ENCODE measurements at places on chromosomes 12 and 14.

DNA sequence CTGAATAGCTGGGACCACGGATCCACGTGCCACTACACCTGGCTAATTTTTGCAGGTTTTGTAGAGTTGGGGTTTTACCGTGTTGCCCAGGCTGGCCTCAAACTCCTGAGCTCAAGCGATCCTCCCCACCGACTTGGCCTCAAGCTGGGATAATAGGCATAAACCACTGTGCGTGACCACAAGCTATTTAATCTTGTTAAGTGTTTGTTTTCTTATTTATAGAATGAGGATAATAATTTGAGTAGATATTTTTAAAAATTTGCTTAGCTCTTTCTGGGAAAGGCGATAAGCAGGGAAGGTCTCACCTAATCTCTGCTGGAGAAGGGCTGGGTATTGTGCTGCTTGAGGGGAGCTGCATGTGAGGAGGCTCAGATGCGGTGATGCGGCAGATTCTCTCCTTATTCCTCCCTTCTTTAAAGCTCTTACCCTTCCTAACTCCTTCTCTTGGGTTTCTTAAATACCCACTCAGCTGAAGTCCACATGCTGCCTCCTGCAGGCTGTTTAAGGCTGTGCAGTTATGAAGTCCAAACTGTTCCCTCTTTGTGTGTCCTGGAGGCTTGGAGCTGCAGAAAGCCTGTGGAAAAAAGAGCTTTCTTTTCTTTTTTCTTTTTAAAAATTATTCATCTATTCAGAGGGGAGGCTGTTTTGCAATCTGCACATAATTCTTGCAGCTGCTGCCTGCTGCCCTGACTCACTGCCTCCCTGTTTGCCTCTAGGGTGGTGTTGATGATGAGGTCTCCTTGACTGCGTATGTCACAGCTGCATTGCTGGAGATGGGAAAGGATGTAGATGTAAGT lies 37.9 kb downstream of the A2ML1 start:
- DNase-seq, result peak; percentile 10

DNA sequence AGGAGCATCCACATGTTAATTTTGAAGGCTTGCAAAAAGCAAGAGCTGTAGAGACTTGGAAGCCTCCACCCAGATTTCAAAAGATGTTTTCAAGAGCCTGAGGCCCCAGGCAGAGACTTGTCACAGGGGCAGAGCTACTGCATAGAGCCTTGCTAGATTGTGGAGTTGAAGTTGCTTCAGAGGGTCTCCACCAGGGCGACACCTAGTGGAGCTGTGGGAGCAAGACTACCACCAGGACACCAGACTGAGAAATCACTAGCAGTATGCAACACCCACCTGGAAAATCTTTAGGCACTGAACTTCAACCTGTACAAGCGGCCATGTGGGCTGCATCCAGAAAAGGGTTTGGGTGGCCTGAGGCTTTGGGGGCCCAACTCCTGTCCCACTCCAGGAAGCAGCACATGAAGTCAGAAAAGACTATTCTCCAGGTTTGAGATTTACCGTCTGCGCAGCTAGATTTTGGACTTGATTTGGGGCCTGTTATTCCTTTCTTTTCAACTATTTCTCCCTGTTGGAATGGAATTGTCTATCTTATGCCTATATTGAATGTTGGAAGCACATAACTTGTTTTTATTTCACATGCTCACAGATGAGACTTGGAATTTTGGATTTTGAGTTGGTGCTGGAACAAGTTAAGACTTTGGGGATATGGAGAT lies 508.6 kb downstream of the FLRT2 start:
- no peak for DNase-seq

GRCh38 chr12:129152351-129153104 lies 299.2 kb downstream of the GLT1D1 start:
- DNase-seq, result no peak

DNA sequence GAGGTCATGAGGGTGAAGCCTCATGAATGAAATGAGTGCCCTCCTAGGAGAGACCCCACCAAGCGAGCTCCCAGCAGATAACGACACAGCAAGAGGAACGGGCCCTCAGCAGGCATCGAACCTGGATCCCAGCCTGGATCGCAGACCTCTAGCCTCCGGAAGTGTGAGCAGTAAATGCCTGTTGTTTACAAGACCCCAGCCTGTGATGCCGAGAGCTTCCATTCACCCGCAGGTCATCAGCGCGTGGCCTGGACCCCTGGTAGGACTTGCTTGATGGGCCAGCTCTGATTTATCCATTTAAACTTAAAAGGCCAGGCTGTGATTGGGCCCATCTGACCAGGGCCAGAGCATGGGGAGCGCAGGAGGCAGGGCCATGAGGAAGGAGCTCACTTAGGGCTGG lies 7.0 kb downstream of the TMEM179 start:
- no peak for DNase-seq

- DNase-seq, result no peak
Observed at GRCh38 chr14:68694516-68695235, 98.2 kb downstream of the ZFP36L1 start.

DNA sequence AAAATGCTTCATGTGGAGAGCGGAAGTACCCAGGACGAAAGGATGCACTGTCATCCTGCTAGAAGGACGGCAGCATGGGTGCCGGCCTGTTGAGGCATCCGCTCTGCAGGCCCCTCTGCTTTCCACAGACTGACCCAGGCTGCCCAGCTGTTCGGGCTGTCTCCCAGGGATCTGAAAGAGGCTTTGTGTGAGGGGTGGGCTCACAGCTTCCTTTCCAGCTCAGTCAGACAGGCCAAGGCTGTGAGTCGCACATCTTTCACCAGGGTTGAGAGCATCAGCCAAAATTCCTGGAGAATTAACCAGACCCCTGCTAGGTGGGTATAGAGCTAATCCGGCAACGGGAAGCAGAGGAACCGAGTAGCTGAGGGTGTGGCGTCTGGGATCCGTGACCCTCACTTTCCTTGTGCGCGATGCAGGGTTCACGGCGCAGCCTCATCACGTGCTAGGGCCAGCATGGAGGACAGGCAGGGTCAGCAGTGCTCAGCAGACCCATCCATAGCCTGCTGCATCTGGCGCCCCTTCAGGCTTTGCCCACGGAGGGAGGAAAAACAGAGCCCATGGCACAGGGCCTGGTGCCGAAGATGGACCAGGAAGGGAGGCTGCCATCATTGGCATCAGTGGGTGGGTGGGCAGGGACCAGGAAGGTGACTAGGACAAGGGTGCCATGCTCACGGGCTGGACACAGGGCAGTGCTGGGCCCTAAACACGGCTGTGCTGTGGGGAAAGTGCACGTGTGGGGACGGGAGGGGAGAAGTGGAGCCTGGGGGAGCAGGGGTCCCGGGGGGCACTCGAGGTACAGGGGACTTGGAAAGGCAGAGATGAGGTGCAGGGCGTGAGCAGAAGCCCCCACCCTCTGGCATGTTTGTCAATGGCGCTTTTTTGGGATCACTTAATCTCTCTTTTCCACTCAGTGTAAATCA lies 9.2 kb upstream of the SIVA1 start:
- DNase-seq, result no peak

DNA sequence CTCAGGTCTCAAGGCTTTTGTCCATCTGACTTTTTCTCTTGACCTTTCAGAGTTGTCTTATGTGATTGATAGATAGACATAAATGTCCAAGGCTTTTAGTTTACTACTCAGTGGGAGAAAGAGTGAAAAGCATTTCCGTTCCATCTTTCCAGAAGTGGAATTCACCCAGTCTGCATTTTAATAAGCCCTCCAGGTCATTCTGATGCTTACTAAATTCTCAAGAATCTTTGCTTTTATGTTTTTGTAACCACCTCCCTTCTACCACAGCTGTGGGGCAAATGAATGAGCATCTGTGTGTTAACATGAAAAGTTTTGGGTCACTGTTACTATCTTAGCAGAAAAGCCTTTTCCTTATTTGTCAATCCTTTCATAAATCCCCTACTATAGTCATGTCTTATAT lies 251.4 kb downstream of the LRIG3 start:
- no peak for DNase-seq

DNA sequence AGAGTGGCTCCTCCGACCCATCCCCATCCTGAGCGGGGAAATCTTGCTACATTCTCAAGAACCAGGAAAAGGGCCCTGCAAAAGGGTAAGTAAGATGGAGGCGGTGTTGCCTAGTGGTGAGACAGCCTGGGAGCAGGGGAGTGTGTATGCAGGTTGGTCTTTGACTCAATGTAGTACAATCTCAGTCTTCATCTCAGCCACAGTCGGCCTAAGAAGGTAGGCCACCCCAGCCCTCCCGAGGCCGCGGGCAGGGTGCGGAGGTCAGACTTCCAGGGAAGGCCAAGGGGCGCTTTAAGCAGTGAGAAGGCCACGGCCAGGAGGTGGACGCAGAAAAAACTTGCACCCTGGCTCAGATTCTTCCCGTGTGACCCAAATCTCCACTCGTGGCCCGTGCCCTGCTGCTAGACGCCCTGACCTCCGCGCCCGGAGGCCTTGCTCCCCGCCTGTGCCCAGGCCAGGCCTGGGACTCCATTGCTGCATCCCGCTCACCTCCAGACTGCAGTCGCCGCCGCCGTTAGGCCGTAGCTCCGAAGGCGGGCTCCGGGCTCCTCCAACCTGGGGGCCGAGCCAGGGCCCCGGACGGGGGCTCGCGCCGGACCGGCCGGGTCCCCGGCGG lies 435 bp downstream of the FOXM1 start:
- peak; percentile 12 for DNase-seq

DNA sequence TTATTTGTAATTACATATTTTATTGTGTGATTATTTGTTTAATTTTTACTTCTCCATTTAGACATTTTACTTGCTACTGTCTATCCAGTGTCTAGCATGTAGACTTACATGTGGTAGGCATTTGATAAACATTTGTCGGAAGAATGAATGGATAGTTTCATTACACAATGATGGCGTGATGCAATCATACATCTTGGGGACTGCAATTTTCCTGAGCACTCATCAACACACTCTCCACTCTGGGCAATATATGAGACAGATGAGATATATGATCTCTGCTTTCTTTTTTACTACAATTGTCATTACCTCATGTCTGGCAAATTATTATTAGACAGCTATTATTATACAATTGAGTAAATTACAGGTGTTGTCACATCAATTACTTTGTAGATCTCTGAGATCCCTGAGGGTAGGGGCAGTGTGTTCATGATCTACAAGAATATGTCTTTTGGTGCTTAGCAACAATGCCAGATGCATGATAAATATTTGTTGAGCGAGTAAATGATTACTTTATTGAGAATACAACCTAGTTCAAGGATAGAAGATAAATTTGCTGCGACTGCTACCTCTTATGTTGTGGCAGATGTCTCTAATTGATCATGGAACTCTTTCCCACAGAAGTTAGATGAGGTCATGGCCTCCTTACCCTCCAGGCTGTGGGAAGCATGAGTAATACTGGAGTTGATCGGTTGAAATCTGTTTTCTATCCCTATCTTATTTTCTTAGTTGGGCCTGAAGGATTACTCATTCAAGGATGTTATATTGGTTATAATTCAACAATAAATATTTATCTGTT lies 416.0 kb downstream of the LRIG3 start:
- no peak for DNase-seq

GRCh38 chr14:90903101-90903500 lies 86.9 kb upstream of the TTC7B start:
- peak; percentile 50 for DNase-seq

DNA sequence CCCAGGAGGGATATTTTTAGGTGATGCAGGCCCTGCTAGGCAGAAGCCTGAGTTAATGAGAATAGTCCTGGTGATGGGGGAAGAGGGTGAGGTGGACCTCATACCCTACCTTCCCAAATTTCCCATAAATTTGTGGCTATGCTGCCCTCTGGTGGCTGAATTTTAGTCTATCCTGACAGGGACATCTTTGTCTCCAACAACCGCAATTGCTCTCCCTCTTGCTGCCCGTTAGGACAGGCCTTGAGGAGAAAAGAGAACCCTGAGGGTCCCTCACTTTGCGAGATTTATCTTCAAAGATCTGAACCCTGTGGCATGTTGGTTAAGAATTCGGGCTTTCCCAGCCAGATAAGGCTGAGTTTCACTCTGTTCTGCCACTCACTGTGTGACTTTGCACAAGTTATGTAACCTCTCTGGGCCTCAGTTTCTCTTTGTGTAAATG lies 9.8 kb upstream of the ZNF385A start:
- DNase-seq, result no peak

DNA sequence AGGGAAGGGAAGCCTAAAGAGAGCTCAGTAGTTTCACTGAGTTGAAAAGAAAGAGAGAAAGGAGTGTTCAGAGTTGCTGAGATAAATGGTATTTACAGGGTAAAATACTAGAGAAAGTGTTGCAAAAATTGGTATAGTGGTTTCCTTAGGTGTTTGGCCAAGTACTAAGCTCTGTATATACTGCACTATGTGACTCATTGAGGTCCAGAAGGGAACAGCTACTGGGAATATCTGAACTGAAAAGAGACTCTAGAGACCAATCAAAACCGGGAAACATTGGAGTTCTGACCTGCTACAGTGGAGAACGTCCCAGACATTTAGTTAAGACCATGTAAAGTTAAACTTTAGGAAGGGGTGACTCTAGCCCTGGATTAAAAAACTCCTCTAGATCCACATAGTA lies 42.7 kb upstream of the ALX1 start:
- no peak for DNase-seq

- DNase-seq, result no peak
Observed at GRCh38 chr14:90381011-90381786, 15.6 kb upstream of the CALM1 start.

DNA sequence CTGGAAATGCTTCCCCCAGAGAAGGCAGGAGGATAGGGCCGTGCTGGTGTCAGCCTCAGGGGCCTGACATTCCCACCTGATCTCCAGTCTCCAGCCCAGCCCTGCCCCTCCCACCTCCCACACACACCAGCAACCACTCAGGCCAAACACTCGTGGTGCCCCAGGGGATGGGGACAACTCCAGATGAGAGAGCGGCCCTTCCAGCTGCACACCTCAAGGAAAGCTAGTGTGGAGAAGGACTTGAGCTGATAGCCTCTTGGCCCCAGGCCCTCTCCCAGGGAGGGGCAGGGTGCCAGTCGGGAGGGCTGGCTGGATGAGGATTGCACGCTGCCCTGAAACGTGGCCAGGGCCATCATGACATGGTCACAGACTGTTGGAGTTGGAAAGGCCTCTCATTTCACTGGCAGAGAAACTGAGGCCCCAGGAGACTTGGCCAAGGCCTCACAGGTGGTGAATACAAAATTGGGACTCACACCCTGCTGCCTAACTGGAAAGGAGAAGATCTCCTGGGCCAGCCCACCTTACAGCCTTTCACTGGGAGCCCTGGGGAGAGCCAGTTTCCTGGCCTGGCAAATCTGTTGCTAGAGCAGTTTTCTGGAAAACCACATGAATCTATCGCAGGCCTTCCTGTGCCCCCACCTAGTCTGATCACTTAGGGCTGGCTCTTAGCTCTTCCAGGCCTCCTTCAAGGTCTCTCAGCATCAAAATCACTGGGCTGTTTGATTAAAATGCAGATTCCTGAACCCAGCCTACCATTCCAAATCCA lies 52.1 kb downstream of the IRF2BPL start:
- no peak for DNase-seq

DNA sequence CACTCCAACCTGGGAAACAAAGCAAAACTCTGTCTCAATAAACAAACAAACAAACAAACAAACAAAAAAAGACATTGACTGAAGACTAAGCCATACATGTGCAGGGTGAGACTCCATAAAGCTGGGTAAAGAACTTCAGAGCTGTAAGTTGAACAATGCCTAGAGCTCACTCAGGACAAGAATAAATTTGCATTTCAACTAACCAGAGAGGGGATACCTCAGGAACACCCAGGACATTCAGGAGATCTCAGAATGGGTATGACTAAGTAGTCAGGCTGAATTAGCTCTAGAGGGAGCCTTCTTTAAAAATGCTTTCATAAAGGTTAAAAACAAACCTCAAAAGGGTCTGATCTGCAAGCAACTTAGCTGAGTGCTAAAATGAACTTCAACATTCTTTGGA lies 267.7 kb upstream of the DIO3 start:
- no peak for DNase-seq

- no peak for DNase-seq
Observed at GRCh38 chr12:94595152-94595551, 55.2 kb downstream of the TMCC3 start.
